ENCODE measurements at places on chromosomes 12 and 14.

GRCh38 chr14:21163871-21164291 is 8.0 kb upstream of the OR5AU1 start:
- DNase-seq: no peak

- no peak for DNase-seq
Observed at GRCh38 chr14:71261206-71261605, 353.9 kb downstream of the PCNX1 start.

GRCh38 chr14:104184911-104185499 is 46.6 kb downstream of the KIF26A start:
- DNase-seq: no peak

DNA sequence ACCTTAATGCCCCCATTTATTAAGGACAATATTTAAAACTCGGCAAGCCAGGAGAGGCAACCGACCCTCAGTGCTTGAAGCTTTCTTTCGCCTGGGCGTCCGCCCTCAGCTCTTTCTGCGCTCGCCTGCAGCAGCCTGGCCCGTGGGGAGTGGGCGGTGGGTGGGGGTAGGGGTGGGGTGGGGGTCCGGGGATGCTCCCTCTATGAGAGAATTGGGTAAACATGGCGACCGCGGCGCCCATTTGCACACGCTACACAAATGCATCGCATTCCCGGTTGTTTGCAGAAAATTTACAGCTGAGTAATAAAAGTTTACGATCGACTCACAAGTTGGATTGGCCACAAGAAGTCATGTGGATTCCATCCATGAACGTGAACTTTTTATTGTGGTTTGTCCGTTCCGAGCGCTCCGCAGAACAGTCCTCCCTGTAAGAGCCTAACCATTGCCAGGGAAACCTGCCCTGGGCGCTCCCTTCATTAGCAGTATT is 7.7 kb downstream of the HOXC8 start:
- no peak for DNase-seq

- DNase-seq: no peak
Observed at GRCh38 chr12:42819846-42820245, 230.3 kb upstream of the PRICKLE1 start.

GRCh38 chr14:66143387-66144112 is 342.6 kb upstream of the CCDC196 start:
- no peak for DNase-seq

- DNase-seq: no peak
Observed at GRCh38 chr14:56059054-56059453, 59.2 kb upstream of the PELI2 start.

GRCh38 chr12:55723516-55724225 is 3.5 kb downstream of the RDH5 start:
- no peak for DNase-seq

GRCh38 chr14:100871234-100872186 is 32.0 kb downstream of the RTL1 start:
- DNase-seq: no peak

DNA sequence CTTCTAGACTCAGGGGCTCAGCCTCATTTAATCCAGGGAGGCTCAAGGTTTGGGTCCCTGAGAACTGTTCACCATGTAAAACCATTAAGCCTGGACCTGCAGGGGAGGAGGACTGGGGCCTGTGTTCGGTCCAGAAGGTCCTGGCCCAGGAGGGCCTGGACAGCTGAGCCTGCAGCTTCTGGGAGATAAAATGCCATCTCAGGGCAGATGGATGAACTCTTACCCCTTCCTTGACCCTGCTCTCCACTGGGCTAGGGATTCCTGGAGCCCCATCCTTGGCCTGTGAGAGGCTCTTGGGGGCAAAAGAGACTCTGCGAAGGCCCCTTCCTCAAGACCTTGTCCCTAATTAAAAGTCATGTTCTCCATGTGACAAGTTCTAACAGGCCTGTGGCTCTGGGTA is 51.2 kb downstream of the PRMT8 start:
- no peak for DNase-seq

DNA sequence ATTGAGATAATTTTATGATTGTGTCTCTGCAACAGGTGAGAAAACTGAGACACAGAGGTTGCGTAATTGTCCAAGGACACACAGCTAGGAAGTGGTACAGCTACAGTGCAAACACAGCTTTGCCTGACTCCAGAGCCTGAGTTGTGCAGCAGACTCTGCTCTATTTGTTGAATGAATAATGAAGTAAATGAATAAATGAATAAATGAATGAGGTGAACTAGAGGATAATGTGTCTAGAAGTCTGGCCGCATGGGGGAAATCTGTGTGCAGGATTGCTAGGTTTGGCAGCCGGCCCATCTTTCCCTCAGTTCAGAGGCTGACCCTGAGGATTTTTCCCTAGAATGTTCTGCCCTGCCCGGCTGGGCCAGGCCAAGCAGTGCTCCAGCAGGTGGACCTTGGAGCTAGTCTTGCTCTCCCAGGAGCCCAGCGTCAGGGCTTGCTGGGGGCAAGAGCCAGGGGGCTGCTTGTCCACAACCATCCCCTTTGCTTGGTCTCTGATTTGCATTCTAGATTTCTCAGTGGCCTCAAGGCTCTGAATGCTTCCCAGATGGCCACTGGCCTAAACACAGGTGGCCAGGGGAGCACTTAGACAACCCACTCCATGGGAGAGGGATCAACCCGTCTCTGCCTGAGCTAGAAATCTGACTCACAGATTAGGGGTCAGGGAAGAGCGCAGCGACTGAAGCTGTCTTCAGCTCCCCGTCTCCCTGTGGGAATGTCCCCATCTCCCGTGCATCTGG is 225.2 kb downstream of the C12orf75 start:
- no peak for DNase-seq

GRCh38 chr14:86652526-86652925 is 1122.6 kb downstream of the FLRT2 start:
- no peak for DNase-seq

GRCh38 chr14:31380106-31380505 is 40.2 kb downstream of the HEATR5A start:
- no peak for DNase-seq

GRCh38 chr14:22870811-22871223 is 723 bp upstream of the LRP10 start:
- no peak for DNase-seq

- DNase-seq: no peak
Observed at GRCh38 chr12:11016937-11017336, 5.5 kb downstream of the TAS2R19 start.

- no peak for DNase-seq
Observed at GRCh38 chr12:13175499-13175898, 21.0 kb upstream of the EMP1 start.

GRCh38 chr12:113174461-113175384 is 10.6 kb downstream of the DDX54 start:
- DNase-seq: peak; percentile 84

DNA sequence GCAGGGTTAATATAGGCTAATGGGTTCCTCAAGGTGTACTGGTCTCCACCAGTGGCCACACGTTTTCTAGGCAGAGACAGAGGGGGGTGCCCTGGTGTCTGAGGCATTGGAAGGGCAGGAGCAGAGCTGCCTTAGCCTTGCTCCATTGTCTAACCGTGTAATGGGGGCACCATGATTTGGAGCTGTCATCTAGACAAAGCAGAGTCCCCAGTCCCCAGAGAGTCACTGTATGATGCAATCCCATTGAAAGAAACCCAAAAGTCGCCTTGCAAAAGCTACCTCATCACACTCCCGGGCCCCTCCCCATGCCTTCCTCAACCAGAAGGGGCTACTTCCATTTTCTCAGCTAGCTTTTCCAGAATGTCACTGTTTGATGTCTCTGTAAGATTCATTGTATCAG is 487.1 kb downstream of the AACS start:
- DNase-seq: no peak

- no peak for DNase-seq
Observed at GRCh38 chr14:76958980-76959710, 69.4 kb downstream of the IRF2BPL start.

GRCh38 chr12:25584596-25584995 is 31.5 kb upstream of the LMNTD1 start:
- no peak for DNase-seq
